ENCODE measurements at places on chromosomes 6 and 20. TPM values are rescaled to one million over a fixed set of nuclear protein-coding genes. Genes with fewer than 3 reads are reported as not detected.

Gene TEAD3
- total RNA-seq = 32.2 TPM

Gene HTR1E
- total RNA-seq = not detected

Gene HMGN4
- total RNA-seq = 68.9 TPM

Gene SYNGAP1
- total RNA-seq = 2.3 TPM

Gene ADGRF5
- total RNA-seq = under 0.01 TPM

Gene SSTR4
- total RNA-seq = not detected

Gene PDYN
- total RNA-seq = not detected

Gene C20orf202
- total RNA-seq = 0.13 TPM

Gene NKX2-4
- not detected for total RNA-seq
